ENCODE measurements at places on chromosomes 13 and 19.

GRCh38 chr19:17575871-17576757, 20.7 kb downstream of the COLGALT1 start:
- DNase-seq: peak; percentile 68

DNA sequence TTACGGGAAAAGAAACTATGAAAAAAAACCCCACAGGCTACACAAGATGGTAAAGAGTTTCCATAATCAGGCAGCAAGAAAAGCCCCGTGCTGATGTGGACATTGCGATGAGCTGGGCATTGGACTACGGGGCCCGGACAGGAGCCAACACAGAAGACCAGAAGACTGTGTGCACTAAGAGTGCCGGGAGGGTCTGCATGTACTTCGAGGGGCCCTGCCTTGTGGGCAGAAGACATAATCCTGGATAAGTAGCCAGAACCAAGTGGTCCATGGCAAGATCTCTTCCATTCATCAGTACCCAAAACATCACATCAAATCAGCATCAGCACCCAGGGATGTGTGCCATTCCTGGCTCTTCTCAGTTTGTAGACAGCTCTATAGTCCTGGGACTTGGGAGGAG, 317.8 kb downstream of the FGF9 start:
- no peak for DNase-seq

- no peak for DNase-seq
Observed at GRCh38 chr19:54558339-54558738, 15.3 kb upstream of the LILRA2 start.

DNA sequence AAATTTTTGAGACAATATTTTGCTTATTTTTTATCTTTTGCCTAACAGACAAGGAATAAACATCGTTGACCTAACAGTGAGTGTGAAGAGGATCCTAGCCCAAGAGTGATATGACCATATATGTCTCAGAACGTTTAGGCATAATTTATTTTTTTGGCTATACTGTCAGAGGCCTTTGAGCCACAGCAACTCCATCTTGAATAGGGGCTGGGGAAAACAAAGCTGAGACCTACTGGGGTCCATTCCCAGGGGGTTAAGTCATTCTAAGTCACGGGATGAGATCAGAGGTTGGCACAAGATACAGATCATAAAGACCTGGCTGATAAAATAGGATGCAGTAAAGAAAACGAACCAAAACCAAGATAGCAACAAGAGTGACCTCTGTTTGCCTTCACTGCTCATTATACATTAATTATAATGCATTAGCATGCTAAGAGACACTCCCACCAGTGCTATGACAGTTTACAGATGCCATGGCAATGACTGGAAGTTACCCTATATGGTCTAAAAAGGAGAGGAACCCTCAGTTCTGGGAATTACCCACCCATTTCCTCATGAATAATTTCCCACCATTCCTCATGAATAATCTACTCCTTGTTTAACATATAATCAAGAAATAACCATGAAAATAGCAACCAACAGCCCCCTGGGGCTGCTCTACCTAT, 510.9 kb upstream of the PCDH9 start:
- DNase-seq: no peak

GRCh38 chr13:75736173-75736572, 100.0 kb downstream of the LMO7 start:
- DNase-seq: no peak

DNA sequence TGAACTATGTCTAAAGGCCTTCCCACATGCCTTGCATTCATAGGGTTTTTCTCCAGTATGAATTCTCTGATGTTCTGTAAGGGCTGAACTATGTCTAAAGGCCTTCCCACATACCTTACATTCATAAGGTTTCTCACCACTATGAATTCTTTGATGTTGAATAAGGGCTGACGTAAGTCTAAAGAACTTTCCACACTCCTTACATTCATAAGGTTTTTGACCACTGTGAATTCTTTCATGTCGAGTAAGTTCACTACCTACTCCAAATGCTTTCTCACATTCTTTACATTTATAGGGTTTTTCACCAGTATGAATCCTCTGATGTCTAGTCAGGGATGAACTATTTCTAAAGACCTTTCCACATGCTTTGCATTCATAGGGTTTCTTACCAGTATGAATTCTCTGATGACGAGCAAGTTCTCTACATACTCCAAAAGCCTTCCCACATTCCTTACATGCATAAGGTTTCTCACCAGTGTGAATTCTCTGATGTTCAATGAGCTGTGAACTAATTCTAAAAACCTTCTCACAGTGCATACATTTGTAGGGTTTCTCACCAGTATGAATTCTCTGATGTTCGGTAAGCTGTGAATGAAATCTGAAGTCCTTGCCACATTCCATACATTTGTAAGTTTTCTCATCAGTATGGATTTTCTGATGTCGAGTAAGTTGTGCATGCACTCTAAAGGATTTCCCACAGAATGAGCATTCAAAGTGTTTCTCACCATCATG, 19.1 kb upstream of the ZNF260 start:
- DNase-seq: no peak

GRCh38 chr19:14434543-14435319, 1.6 kb downstream of the PKN1 start:
- DNase-seq: no peak

GRCh38 chr13:85266771-85267170, 532.4 kb downstream of the SLITRK6 start:
- no peak for DNase-seq

DNA sequence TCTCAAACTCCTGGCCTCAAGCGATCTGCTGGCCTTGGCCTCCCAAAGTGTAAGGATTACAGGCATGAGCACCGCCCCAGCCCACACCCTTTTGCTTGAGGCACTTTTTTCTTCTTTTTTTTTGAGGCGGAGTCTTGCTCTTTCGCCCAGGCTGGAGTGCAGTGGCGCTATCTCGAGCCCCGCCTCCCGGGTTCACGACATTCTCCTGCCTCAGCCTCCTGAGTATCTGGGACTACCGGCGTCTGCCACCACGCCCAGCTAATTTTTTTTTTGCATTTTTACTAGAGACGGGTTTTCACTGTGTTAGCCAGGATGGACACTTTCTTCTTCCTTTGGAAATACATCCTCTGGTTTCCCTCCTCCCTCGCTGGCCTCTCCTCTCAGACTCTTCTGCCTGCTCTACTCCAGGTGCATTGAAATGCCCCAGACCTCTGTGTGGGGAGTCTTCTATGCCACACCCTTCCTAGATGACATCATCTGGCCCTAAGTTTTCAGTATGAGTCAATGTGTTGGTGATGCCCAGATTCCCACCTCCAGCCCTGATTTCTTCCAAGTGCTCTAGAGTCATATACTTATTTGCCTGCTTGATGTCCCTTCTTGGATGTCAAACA, 20.7 kb upstream of the TPT1 start:
- DNase-seq: no peak

DNA sequence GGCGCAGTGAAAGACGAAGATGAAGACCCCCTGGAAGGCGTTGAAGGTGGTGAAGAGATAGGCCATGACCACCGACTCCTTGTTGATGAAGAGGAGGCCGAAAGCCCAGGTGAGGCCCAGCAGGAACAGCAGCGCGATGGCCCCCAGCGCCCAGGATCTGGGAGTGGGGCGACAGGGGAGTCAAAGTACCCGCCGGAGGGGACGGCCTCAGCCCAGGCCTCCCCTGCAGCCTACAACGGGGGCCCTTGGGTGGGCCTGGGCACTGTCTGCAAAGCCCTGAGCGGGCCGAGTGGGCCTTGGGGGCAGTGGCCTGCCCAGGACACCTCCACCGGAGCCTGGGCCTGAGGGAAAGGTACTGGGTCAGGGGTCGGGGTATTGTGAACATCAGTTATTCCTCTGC, 19.0 kb upstream of the ASF1B start:
- DNase-seq: no peak

All from Karpas-422 (cell line).